ENCODE measurements at places on chromosomes 4 and X.
A peak's percentile ranks its signal among the peaks of the same experiment; 100 is the strongest.

DNA sequence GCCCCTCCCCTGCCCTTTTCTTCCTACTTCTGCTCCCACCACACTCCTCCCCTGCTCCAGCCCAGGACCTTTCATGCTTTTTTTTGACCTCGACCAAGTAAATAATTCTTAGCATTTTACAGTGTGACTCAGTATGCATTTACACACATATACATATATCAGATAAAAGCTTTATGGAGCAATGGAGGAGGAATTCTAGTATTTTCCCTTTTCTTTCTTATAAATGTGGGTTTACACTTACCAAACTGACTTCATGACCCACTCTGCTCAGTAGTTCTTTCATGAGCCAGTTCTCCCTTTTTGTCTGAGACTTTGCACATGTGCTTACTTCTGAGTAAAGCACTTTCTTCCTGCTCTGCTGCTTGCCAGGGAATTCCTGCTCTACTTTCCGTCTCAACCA, 111.8 kb upstream of the H2AZ1 start:
- DNase-seq, result no peak

DNA sequence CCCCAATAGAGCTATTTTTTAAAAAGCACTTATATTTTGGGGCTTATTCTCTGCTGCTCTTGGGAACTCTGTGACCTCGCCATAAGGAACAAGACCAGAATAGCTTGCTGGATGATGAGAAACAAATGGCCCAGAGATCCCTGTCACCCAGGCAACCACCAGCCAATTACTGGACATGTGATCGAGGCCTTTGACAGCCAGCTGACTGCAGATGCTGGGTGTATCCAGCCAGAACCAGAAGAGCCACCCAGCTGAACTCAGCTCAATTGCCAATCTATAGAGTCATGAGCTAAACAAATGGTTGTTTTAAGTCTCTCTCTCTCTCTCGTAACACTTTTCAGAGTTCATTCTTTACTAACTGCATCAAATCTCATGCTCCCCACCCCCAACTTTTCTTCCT, 24.4 kb upstream of the CITED1 start:
- no peak for DNase-seq

DNA sequence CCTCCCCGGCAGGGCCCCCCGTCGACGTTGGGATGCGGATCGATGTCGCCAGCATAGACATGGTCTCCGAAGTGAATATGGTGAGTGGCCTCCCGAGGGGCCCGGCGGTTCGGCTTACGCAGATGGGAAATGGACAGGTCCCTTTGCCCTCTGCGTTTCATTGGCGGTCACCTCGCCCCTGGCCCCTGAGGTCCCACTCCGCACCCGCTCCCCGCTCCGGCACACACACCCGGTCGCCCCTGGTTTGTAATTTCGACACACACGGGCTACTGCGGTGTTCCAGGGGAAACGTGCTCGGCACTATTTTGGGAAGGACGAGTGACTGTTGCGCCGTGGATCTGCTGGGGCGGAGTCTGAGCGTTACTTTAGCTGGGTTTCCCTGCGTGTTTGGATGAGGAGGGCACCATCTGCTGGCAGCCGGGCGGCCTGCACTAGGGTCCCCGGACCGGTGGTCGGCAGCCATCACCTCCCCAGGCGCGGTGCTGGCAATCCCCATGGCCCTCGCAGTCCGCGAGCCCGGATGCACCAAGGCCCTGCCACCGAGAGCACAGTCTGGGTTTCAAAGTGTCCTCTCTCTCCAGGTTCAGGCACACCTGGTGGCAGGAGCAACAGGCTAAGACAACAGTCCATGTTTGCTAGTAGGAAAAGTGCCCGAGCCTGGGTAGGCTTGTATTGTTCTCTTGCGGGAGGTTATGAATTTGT, 1.2 kb downstream of the GABRB1 start:
- DNase-seq, result peak; percentile 15

DNA sequence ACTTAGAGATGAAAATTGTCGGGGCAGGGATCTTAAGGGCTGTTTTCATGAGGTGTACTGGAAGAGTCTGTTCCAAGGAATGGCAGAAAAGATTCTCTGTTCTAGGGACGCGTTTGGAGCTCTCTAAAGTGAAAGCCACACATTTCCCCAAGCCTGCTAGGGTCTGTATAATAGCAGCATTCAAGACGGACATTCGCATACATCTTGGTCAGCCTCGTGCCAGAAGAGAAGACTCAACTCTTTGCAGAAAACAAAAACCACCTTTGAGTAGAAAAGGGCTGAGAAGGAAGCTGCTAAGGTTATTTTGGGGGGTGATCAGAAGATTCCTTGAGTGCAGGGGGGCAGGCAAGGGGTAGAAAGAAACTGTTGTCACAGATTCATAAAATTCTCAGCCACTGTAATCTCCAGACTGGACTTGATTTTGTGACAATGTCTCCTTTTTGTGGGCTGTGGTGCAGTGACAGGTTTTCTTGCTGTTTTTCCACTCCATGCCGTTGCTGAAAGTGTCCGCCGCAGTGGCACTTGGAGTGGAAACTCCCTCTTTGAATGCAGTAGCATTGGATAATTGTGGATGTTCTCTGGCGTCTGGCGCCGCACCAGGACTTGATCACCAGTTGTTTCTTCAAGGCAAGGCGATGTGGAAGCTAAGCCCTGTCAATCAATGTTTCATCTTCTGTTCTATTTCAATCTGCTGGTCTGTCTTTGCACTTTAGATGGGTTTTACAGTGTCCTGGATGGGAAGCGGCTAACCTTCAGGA, 2.9 kb downstream of the GYG2 start:
- no peak for DNase-seq

DNA sequence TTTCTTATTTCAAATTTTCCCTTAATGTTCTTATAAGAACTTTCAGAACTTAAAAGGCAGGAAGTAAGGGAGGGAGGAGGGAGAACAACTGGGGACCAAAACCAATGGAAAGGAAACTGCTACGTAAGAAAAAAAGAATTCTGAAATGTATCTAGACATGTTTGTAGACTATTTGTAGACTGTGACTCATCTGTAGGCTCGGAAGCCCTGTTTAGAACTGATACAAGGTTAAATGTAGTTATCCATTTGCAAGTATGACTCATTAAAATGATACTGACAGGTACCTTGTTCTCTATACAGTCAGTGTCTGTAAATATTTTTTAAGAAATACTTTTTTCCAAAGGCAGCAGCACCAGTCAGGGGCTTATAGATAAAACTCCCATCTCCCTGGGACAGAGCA, 202.0 kb downstream of the DHX15 start:
- no peak for DNase-seq

- no peak for DNase-seq
Measured at GRCh38 chrX:21379991-21380390, 5.8 kb downstream of the CNKSR2 start.

GRCh38 chr4:140756319-140757231, at the start of gene TBC1D9:
Gene TBC1D9 (minus strand): TSS chr4:140756385. CDS start chr4:140756045, 340 bp downstream.
- DNase-seq, result peak; percentile 77

- no peak for DNase-seq
Measured at GRCh38 chr4:100246697-100247096, 56.4 kb upstream of the DDIT4L start.

DNA sequence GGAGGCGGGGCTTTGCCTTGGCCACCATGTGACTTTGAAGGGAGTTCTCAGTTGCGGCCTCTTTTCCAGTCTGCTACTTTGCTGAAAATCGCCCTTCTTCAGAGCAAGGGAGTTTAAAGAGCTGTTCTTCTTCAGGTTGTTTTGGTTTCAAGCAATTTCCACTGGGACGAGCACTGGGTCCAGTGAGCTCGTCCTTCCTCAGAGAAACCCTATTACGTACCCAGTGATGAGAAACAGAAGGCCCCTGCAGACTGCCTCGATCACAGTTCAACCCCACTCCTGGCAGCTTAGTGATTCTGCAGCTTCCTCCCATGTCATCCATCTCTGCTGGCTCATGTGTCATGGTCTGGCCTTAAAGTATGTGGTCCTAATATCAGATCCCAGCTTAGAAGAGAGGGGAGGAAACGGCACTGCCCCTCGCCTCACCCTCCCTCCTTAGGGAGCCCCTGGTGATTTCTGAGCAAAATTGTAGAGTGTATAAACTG, 7.8 kb upstream of the FAM149A start:
- DNase-seq, result no peak

DNA sequence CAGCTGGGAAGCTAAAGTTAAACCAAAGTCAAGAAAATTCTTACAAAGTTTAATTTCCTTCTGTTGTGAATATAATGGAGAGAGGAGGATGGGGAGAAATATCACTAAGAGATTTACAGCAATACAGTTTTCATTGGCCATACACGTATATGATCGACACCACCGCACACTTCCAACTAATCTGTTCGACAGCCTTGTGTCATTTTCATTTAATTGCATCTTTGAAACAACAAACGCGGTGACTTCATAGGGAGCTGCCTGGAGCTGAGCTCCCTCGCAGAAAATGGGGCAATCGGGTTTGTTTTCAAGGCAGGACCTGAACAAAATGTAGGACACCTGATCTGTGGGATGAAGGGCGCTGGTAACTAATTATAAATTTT, 1.3 kb downstream of the PTPN13 start:
- DNase-seq, result no peak

DNA sequence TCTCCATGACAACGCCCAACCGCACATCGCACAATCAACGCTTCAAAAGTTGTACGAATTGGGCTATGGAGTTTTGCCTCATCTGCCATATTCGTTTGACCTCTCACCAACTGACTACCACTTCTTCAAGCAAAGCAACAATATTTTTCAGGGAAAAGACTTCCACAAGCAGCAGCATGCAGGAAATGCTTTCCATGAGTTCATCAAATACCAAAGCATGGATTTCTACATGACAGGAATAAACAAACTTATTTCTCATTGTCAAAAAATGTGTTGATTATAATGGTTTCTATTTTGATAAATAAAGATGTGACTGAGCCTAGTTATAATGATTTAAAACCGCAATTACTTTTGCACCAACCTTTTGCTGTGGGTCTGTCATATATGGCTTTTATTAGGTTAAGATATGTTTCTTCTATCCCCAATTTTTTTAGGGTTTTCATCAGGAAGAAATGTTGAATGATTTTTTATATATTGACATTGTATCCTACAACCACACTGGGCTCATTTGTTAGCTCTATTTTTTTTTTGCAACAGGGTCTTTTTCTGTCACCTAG, 138.4 kb downstream of the PWWP3B start:
- DNase-seq, result no peak

DNA sequence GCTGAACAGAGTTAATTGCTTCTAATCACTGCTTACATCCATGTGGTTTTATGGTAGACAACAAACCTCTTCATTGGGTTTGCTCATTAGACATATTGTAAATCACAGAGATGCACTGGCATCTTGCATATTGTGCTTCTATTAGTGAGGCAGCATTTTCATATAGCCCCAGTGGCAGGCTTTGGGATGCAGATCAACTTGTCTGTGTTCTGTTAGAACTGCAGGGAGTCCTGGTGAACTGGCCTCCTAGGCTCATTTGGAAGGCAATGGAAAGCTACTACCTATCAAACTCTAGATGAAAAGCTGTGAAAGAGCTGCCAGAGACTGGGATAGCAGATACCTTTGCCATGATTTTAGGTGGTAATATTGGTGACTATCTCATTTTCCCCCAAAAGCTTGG, 108.8 kb downstream of the NAA11 start:
- no peak for DNase-seq

DNA sequence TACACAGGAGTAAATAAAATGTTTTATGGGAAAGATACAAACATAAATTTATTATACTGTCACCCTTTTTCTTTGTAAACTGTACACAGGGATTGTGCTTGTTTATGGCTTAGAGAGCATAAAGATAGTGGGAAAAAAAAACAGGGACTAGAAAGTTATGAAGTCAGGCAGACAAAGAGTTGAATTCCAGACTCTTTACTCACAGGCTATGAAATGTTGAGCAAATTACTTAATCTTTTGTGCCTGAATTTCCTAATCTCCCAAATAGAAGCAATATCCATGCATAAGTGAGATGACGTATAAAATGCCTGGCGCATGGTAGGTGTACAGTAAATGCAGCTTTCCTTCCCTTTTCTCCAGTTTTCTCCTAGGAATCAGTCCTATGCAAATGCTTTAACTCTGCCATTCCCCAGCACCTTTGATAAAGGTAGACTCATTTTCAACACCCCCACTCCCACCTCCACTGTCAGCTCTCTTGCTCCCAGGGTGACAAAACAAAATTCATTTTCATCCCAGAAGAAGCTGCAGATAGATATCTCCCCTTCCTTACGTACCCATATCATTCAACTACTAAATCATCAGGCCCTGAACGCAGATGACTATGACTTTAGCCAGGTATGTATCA, 44.5 kb upstream of the BTC start:
- no peak for DNase-seq

- DNase-seq, result peak; percentile 69
Measured at GRCh38 chrX:13091111-13091765, 46.8 kb upstream of the FAM9C start.

DNA sequence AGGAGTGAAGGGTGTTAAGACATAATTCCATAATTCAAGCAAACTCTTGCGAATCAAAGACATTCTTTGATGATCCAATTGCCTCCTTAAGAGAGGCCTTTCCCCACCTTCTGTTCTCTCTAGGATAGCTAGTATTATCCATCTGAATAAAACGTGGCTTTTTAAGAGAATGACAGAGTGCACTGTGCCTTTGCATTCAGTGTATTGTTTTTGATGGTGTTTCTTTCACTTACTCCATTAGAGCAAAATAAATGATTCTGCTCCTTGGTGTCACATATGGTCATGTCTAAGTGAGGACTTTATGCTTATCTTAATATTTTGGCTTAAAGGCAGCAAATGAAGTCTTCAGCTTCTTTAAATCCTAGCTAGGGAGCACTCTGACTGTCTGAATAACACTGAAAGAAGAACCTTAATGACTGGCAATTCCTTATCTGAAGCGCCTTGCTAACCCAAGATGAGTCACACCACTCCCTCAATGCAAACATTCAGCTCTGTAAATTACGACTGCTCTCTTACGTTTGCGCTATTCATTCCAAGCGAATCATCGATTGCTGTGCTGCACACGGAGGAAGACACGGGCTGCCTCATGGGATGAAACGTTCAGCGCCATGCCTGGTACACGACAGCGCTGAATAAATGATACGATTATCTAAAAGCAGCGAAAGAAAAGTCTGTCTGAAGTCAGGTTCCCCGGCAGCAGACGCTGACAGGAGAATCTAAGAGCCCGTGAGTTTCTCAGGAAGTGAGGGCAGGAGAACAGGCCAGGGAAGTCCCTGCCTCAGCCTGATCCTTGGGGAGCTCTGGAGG, 35.1 kb upstream of the GEMIN8 start:
- DNase-seq, result no peak

DNA sequence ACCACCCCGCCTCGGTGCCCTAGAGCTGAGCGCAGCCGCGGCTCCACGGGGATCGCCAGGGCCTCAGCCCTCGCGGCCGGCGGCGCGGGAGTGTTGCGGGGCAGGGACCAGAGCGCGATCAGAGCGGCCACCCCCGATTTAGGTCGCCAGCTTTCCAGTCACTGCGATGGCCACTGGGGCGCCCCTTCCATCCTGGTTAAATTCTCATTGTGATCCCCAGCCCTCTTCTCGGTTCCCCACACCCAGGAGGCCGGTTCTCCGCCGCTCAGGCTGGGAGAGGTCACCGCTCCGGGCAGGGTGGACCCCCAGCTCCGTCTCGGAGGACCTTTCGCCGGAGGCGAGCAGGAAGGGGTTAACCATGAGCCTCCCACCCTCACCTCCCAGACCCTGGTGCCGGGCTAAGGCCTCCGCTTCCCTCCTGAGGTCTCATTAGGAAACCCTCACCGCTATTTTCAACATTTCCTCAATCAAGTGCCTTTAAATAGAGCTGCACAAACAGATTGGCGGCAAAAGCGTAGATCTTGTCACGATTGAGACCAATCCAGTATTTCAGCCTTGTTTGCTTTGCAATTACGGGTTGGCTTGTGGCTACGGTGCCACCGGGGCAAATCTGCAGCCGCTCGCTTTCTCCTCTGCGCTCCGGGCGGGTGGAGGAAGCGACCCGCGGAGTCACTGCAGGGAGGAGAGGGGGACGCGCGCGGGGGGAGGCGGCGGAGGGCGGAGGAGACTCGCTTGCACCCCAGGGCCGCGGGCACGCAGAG, 8.3 kb upstream of the HAND2 start:
- no peak for DNase-seq

Data from CD4-positive, alpha-beta T cell treated with Interferon alpha-2 for 1 hour (primary cell).